ENCODE measurements at places on chromosomes 5 and 9.

GRCh38 chr9:68690088-68690487 is 15.0 kb upstream of the PIP5K1B start:
- DNase-seq = no peak

- DNase-seq = no peak
These were observed 15.3 kb downstream of the FPGS start for GRCh38 chr9:127817881-127818434.

DNA sequence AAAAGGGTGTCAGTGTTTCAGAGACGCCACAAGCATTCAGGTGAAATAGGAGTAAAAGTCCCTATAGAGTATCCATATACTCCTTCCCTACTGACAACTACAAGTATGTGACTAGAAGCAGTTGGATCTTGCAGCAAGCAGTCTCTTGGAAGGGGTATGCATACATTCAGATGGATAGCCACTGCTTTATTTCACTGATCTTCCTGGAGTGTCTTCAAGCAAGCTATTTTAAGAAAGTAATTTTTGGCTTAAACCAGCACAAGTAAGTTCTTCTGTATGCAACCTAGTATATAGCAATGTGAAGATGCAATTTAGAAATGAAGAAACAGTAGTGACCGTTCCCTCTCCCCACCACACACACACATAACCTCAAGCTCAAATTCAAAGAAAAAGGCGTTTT is 446.8 kb upstream of the CDH18 start:
- DNase-seq = no peak

GRCh38 chr5:44294516-44294915 is 94.7 kb downstream of the FGF10 start:
- peak; percentile 29 for DNase-seq

GRCh38 chr5:75364571-75365280 is 27.7 kb downstream of the HMGCR start:
- DNase-seq = no peak

- DNase-seq = peak; percentile 45
These were observed 47.5 kb upstream of the RNF20 start for GRCh38 chr9:101485924-101486692.

GRCh38 chr5:76274571-76274970 is 128.5 kb upstream of the IQGAP2 start:
- DNase-seq = no peak

DNA sequence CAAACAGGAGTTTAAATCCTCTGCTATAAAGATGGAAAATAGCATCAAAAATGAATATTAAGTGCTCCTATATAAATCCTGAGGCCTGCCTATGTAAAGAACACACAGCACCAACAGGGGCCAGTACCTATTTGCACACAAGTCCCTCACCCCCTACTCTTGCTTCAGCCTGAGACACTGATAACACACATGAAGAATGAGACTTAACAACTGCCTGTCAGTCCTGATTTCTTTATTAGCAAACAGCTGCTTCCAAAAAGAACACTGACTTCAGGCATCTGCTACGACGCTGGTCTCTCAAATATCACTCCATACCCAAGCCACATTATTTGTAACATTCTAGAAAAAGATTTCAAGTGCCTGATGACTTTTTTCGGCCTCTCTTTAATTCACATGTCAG is 55.5 kb downstream of the MYO10 start:
- DNase-seq = no peak

DNA sequence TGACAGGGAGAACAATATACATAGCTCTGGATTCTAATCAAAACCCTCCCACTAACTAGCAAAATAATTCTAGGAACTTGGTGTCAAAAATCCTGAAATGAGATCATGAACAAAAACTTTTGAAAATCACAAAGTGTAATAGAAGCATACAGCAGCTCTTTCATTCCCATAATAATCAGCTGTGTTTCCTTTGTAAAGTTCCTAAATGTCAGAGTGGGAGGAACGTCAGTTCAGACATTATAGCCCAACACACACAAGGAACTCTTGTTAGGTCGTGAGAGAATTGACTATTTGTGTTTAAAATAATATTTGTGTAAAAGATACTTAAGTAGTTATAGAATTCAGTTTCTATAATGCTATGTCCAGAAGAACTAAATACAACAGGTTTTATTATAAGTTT is 312.8 kb downstream of the SEMA5A start:
- no peak for DNase-seq

DNA sequence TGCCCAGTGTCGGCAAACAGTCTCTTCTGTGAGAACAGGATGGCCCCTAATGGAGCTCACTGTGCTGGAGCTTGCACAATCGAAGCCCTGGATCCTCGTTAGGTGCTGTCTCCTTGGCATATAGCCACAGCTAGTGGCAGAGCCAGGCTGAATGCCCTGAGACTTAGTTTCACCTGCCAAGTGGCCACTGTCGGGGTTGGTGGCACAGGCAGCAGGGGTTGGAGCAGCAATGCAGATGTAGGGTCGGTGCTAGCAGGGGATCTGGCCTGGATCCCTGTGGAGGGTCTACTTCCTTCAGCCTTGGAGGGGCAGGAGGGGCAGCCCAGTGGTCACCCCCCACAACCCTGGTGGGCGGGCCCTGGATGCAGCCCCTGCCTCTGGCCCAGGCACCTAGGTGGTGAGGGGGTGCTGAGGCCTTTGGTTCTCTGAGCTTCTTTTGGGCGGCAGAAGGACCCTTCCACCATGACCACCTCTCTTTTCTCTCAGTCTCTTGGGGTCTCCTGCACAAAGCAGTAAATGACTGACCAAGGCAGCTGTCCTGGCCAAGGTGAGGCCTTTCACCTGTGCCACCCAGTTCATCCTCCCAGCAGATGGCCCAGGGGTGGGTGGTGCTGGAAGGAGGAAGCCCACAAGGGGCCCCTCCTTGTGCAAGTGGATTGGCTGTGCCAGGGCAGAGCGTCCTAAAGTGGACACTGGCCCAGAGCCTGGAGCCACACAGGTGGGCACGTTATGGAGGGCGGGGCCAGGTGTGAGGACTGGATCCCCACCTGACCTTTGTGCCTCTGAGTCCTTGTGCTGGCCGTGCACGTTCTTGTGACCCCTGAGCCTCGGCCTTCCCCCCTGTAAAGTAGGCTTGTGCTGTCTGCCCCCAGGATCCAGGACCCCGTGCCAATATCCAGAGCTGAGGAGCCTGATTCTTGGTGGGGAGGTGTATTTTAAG is 44.8 kb downstream of the PHF2 start:
- DNase-seq = no peak

GRCh38 chr5:42500003-42500599 is 76.9 kb downstream of the GHR start:
- no peak for DNase-seq

GRCh38 chr5:168528521-168529373 is at the start of gene FBLL1:
Gene FBLL1 (plus strand): TSS chr5:168529305. CDS start chr5:168529505, 200 bp downstream.
- DNase-seq = peak; percentile 43

DNA sequence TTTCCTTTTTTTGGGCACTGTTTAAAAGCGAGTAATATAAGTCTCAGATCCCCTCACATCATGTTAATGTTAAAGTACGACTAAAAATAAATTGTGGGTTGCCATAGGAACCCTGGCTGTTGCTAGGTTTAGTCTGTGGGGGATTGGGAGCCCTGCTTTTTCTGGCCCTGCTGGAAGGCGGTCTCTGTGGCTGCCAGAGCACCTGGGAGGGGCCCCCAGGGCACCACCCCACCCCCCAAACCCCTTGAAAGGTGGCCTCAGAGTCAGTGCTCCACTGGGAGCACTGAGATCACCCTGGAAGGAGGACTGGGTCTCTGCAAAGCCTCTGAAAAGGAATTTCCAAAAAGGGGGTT is 66.2 kb upstream of the NEURL1B start:
- no peak for DNase-seq

Data from fibroblast of lung (primary cell).